Activated naive CD4-positive, alpha-beta T cell treated with anti-CD3 and anti-CD28 coated beads, Interleukin-2, amount 10 ng/mL, durations not matched to agents 7 days and 5 days (primary cell): ENCODE measurements at places on chromosomes 2 and 18.

DNA sequence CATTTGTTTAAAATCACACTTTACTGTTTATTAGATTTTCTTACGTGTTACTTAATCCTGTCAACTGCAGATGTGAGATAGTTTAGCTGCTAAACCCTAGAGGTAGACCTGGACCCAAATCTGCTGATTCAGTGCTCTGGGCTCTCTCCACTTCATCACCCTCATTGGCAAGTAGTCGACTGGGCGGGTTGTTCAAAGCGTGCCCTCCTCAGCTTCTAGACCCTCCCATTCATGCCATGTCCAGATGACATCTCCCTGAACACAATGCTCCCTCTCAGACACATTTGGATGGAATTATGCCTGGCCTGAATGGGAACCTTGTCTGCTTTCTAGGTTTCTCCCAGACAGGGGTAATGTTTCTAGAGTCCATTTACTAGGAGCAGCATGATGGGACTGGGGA lies 43.7 kb downstream of the RPIA start:
- no peak for DNase-seq

DNA sequence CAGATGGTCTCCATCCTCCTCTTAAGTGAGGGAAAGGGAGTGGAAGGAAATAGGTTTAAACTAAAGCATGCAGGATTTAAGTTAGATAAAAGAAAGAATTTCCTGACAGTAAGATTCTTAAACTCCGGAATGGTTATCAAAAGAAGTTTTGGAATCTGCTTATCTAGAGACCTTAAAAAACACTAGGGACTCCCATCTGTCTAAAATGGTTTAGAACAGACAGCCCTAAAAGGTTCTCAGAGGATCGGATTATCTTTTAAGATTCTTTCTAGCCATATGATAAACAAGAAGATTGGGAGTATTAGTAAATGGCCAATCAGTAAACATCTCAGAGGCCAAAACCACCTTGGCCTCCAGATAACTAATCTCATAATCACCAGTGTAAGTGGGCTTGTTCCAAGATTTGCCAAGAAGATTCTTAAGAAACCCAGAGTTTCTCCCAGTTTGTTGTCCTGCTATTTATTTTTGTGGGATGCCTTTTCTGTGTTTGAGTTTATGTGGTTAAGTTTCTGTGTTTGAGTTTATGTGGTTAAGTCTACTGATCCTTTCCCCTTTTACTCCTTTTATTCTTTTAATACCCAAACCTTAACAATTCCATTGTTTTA lies 314.9 kb upstream of the NRP2 start:
- no peak for DNase-seq

- no peak for DNase-seq
These were observed 752.6 kb upstream of the ACVR2A start for GRCh38 chr2:147092266-147092665.

- no peak for DNase-seq
These were observed 51.6 kb downstream of the MRPL33 start for GRCh38 chr2:27823135-27823534.

GRCh38 chr2:123116595-123116994 lies 908.5 kb upstream of the CNTNAP5 start:
- no peak for DNase-seq

- no peak for DNase-seq
These were observed 435.1 kb upstream of the HS6ST1 start for GRCh38 chr2:128753800-128754199.

DNA sequence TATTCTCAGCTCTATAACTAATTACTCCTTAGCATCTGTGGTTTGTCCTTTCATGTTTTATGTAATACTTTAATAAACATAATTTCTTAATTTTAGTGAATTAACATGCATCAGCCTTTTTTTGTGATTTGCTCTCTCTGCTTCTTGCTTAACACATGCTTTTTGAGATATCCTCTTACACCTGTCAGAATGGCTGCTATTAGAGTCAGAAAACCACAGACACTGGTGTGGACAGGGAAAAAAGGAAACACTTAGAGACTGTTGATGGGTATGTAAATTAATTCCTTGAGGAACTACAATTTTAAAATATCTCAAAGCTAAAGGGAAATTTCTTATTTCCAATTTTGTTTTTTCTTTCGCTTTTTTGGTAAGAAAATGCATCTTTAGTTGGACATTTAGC lies 549.0 kb downstream of the ZNF804A start:
- DNase-seq = no peak

GRCh38 chr2:109062859-109063700 lies 65.9 kb upstream of the SH3RF3 start:
- no peak for DNase-seq

- DNase-seq = no peak
These were observed 78.6 kb downstream of the ANKRD44 start for GRCh38 chr2:197232010-197232409.

GRCh38 chr2:196413821-196414274 lies 225.7 kb upstream of the CCDC150 start:
- no peak for DNase-seq

- no peak for DNase-seq
These were observed 79.6 kb downstream of the SLC4A10 start for GRCh38 chr2:161703863-161704262.
